ENCODE measurements at places on chromosomes 7 and 10. TPM values are rescaled to one million over a fixed set of nuclear protein-coding genes. Genes with fewer than 3 reads are reported as not detected.

The HMX2 gene
- total RNA-seq, result not detected

The NEUROG3 gene
- total RNA-seq, result not detected

The CAMK2B gene
- total RNA-seq, result 0.15 TPM

The DIP2C gene
- total RNA-seq, result 21.8 TPM

The GDF2 gene
- not detected for total RNA-seq

The OR2A12 gene
- not detected for total RNA-seq

The ASIC3 gene
- 0.17 TPM for total RNA-seq

The NUDT13 gene
- total RNA-seq, result 1.2 TPM

The COL13A1 gene
- total RNA-seq, result 21.5 TPM

The TMEM270 gene
- total RNA-seq, result not detected
